ENCODE measurements at places on chromosomes 11 and 22.

DNA sequence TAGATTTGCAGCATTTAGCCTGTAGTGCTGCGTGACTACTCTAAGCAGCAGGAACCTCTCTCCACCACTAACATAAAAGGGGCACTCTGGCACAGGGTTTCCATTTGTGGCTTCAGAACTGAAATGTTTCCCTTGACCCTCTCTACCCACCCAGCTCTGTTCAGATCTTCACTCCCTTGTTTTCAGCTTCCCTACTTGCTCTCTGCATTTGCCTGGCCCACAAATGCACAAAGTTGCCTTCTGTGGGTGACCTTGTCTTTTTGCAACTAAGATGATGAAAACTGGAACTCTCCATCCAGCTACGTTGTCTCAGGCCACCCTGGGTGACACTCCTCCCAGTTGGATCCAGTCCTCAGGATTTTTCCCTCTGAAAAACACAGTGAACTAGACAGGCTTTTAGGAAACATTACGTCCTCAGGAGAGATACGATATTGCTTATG, 19.8 kb upstream of the PSMA1 start:
- DNase-seq: no peak

DNA sequence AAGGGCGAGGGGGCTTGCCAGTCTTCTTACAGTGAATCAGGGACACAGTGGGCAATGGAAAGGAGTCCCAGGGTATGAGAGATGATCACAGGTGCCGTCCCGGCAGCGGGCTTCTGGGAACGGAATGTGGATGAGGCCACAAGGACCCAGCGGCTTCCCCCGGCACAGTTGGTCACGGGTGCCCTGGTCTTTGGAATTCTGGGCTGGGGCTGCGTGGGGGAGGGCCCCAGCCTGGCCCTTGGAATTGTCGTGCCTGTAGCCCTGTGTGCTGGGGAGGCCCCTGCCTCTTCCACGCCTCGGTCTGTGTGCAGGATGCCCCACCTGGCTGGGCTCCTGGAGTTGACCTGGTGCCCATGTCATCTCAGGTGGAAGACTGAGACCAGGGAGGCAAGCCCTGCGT, 76.6 kb downstream of the FBLN1 start:
- no peak for DNase-seq

- peak; percentile 2 for DNase-seq
These were observed 115.9 kb upstream of the GRK3 start for GRCh38 chr22:25448435-25449051.

- peak; percentile 89 for DNase-seq
These were observed at the start of gene DUSP18 for GRCh38 chr22:30667494-30668385. Gene DUSP18, minus strand, starts transcription at chr22:30667875. Its CDS starts 3,872 bp downstream, at chr22:30664003.
